NCI-H1436 treated with DMSO at 0.1 percent for 48 hours (cell line): ENCODE measurements at places on chromosomes 5 and 9.

DNA sequence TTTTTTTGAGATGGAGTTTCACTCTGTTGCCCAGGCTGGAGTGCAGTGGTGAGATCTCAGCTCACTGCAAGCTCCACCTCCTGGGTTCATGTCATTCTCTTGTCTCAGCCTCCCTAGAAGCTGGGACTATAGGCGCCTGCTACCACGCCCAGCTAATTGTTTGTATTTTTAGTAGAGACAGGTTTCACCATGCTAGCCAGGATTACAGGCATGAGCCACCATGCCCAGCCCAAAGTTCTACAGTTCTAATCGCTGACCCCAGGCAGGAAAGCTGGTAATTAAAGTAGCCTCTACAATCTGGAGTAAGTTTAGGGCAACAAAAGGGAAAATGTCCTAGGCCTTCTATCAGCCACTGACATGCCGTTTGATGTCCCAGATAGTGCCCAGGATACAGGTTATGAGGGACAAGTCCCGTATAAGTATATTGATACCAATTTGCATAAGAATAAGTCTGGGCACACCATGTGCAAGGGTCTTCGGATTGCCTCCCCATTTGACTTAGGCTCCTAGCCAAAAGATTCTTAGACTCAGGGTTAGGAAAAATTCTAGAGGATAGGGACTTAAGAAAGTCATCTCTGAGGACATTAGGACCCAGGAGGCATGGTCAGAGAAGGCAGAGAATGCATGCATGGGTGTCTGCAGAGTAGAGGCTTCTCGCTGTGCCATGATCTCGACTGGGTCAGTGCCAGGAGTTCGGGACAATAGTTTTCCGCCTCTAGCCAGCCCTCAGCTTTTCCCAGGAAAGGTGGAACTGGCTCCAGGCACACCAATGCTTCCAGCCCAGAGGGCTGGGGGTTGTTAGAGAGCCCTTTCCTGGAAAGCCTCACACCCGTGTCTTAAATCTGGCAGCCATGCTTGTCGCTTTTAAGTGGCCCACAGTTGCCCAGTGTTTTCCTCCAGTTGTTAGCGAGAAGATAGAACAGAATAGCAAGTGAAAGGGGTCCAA, 1111.1 kb downstream of the TAF11L14 start:
- DNase-seq = no peak

DNA sequence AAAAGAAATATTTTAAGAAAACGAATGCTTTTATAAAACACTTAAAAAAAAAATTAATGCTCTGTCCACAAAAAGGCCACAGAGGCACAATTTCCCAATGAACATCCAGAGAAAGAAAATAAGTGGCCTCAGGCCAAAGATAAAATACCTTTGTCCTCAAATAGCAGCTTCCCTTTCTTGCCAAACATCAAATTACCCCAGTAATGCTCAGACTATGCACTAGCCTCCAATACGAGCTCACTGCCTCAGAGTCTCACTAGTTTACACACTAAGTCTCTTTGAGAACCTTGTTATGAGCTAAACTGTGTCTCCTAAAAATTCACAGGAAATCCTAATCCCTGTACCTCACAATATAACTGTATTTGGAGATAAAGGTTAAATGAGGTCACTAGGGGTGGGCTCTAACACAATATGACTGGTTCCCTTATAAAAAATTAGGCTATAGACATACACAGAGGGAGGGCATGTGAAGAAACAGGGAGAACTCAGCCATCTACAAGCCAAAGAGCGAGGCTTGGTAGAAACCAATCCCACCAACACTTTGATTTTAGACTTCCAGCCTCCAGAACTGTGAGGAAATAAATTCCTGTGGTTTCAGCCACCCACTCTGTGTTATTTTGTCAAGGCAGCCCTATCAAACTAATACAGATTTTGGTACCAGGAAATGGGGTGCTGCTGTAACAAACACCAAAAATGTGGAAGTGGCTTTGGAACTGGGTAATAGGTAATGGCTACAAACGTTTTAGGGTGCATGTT, 4.4 kb downstream of the MPDZ start:
- no peak for DNase-seq

DNA sequence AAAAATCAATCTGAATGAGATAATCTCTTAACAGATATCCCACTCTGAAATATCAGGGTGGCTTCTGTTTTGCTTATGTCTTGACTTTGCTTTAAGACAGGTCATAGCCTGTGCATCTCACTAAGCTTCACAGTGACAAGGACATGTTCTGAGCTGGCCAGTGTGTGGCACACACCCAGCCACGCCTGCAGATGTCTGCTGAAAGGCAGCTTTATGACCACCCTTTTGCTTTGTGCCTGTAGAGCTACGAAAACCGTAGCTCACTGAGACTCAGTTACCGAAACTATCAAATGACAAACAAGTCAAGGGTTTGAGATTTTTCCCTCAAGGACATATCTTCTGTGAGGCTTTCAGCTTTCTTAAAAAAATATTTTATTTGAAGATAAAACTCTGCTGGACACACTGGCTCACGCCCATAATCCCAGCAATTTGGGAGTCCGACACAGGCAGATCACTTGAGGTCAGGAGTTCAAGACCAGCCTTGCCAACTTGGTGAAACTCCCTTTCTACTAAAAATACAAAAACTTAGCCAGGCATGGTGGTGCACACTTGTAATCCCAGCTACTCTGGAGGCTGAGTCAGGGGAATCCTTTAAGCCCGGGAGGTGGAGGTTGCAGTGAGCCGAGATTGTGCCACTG, 233.2 kb downstream of the SPATA31A1 start:
- DNase-seq = no peak

- no peak for DNase-seq
These were observed 3.0 kb upstream of the MCIDAS start for GRCh38 chr5:55230086-55230629.

GRCh38 chr9:130451509-130452388, 7.0 kb downstream of the ASS1 start:
- DNase-seq = no peak

- DNase-seq = no peak
These were observed 16.5 kb downstream of the DAB2IP start for GRCh38 chr9:121667890-121668289.

GRCh38 chr5:177553671-177554429, 513 bp downstream of the FAM193B start:
- DNase-seq = no peak

DNA sequence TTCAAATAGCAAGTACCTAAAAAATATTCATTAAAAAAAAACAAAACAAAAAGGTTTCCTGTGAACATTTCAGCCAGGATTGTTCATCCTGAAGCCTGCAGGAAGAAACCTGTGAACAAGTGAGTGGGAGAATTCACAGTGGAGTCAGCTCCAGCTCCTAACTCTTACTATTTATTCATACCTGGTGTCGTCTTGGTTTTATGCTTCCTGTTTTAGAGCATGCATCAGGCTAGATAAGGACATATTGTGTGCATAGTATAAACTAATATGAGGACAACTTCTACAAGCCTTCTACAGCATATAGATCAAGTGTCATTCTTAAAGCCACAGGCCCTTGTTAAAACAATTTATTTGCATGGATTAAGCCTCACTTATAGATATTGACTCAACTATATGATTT, 169.9 kb downstream of the EFNA5 start:
- no peak for DNase-seq

DNA sequence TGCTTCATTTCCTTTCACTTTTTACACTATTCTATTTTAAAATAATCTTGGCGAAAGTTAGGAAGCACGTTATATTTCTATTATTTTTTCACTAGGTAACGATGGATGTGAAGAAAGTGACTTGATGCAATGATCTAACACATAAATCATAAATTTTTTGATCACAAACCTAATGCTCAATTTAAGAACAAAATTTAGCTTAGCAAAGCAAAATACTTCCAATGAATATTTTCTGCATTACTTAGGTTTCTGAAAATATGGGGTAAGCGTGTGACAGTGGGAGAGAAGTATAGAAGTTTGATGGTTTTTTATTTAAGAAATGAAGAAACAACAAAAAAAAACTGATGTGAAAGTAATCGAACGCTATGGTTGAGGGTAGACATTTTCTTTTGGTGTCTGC, 1528.7 kb upstream of the CDH9 start:
- DNase-seq = no peak

GRCh38 chr9:130988905-130989304, 20.1 kb upstream of the LAMC3 start:
- no peak for DNase-seq

GRCh38 chr5:98258939-98259338, 514.5 kb upstream of the RGMB start:
- no peak for DNase-seq

GRCh38 chr9:112249277-112249676, 74.2 kb upstream of the SUSD1 start:
- DNase-seq = no peak

GRCh38 chr9:117414906-117415331, at the start of gene ASTN2:
TSS of gene ASTN2 (minus strand) at chr9:117415057. CDS start at chr9:117414938, 119 bp downstream.
- no peak for DNase-seq

DNA sequence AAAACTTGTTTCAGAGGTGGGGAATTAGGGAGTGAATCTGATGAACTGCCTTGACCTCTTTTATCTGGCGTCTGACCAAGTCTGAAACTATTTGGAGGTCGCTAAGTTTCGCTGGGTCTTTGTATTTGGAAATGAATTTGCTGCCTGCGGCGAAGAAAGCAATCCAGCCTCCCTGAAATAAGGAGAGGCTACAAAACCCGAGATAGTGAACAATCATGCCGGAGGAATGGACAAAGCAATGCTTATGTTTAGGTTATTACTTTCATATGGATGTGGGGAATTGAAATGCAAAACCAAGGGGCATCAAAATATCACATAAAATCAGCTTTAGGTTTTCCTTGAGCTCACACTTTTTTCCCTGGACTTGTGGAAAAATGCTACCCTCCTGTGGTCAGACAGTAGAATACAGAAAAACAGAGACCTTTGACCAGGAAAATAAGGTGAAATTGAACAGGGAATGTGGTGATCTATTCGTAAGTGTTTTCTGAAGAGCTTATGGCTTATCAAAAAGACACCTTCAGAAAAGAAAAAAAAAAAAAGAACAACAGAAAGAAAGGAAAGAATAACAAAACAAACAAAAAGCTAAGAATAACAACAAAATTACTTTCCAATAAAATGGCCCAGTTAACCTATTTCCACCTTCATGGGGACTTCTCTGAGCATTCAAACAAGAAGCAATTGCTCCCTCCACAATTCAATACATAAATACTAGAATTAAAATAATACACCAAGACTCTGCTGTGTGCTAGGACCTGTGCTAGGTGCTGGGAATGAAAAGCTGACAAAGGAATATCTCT, 68.6 kb upstream of the DPYSL3 start:
- DNase-seq = no peak

- DNase-seq = no peak
These were observed at the start of gene SELENOP for GRCh38 chr5:42811591-42812446. TSS of gene SELENOP (minus strand) at chr5:42811892. CDS start at chr5:42808353, 3,539 bp downstream.

- DNase-seq = no peak
These were observed 256.2 kb upstream of the SMC2 start for GRCh38 chr9:103837940-103838339.

DNA sequence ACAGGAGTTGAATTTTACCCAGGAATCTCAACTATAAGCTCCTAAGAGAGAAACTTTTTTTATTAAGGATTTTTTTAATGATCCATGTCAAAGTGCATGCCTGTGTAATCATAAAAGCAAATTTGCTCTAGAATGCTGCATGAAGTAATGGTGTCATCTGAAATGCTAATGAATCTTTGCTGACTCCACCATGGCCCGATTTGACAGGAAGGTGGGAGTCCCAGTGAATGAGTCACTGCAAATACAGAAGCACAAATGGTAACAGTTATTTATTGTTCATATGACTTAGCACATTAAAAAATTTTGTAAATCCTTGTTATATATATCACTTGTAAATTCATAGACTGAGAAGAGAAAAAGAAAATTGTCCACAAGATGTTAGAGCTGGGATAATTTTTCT, 341.3 kb downstream of the RASEF start:
- no peak for DNase-seq

DNA sequence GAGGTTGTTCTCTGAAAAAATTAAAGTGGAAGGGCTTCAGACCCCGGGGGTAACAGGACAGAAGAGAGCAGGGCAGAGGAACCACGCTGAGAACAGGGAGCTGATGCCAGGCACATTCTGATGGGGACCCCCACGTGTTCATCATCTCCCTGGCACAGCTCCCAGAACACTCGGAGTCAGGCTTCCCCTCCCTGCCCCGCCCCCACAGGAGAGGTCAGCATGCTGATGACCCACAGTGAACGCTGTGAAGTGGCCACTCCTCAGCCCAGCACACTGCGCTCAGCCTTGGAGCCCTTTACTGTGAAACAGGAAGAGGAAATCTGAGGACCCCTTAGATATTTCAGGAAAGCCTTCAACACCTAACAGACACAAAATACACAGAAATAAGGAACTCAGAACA, 16.4 kb downstream of the RETREG1 start:
- DNase-seq = no peak

- DNase-seq = no peak
These were observed 40.7 kb downstream of the EBF1 start for GRCh38 chr5:159058716-159059636.

DNA sequence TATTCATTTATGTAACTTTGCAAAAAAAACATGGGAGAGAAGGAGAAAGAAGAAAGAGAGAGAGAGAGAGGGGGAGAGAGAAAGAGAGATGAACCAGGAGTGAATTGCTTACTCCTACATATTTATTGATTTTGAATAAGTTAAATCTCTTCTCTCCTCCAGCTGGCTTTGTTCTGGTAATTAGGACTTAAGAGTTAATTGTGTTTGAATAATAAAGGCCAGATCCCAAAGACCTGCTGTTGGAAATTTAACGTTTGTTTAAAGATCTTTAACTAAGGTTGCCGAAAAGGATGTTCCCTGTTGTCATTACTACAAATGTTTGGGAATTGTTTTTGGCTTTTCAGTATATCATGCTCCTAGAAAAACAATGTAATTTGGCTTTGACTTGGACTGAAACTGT, 473.0 kb downstream of the TUSC1 start:
- no peak for DNase-seq

DNA sequence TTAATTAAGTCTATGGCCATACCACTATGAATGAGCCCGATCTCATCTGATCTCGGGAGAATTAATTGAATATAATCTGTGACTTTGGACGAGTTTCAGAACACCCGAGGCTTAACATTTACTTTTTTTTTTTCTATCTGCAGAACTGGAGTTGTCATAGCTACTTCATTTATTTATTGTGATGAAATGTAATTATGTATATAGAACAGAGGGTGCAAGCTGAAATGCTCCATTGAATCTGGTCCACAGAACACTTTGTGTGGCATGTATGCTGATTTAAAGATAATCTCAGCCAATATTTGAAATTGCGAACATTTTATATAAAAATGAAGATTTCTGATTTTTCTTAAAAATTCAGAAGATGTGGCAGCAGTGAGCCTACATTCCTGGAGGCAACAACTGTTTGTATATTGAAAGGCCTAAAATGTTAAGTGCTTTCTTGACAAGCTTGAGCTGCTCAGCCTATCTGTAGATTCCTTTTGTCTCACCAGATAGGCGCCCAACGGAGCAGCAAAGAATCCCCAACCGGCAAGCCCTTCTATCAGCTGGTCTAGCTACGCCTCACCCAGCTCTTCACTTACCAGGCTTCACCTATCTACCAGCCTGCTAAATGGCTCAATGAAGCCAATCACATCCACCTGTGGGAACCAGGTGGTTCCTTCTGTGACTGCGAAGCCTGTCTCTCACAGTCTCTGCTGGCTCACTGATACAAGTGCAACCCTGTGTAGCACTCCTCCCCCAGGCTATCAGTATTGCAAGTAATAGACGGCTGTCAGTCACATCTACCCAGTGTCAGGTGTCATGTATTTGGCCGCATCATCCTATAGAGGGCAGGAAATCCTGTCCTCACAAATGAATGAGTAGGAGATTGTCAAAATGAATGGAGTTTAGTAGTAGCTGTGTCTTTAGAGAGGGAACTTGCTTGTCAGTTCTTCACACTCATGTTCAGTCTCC, 170.6 kb upstream of the MRPS30 start:
- no peak for DNase-seq
